Motor neuron (in vitro differentiated cells): ENCODE measurements at places on chromosomes 12 and 14. TPM values are rescaled to one million over a fixed set of nuclear protein-coding genes. Genes with fewer than 3 reads are reported as not detected.

Gene GALNT8
- 0.09 and 1.7 TPM in 2 replicates for total RNA-seq

Gene PPP2R5C
- total RNA-seq: 91.7 and 93.9 TPM in 2 replicates

Gene RTL1
- total RNA-seq: 0.76 and 1.4 TPM in 2 replicates

Gene PPM1H
- total RNA-seq: 9.7 and 10.4 TPM in 2 replicates

Gene MAP1LC3B2
- total RNA-seq: 0.75 and 1.1 TPM in 2 replicates

Gene NUMB
- total RNA-seq: 19.2 and 19.9 TPM in 2 replicates

Gene CCND2
- 1.3 and 4.6 TPM in 2 replicates for total RNA-seq

Gene NTN4
- 7.6 and 9.0 TPM in 2 replicates for total RNA-seq

Gene ARHGAP9
- total RNA-seq: 0.65 and 0.94 TPM in 2 replicates

Gene HDAC7
- total RNA-seq: 34.4 and 39.0 TPM in 2 replicates

Gene OR11H12
- total RNA-seq: not detected in 2 replicates

Gene LRCOL1
- 0.16 TPM in 1 of 2 replicates, not detected in the other for total RNA-seq

Gene HOXC5
- total RNA-seq: 15.9 and 23.0 TPM in 2 replicates

Gene SLCO1B3
- total RNA-seq: not detected in 2 replicates

Gene RNF212B
- total RNA-seq: not detected in 2 replicates

Gene GPR33
- not detected in 2 replicates for total RNA-seq

Gene NUBPL
- total RNA-seq: 11.2 and 17.0 TPM in 2 replicates
